ENCODE measurements at places on chromosomes 1 and 21.

DNA sequence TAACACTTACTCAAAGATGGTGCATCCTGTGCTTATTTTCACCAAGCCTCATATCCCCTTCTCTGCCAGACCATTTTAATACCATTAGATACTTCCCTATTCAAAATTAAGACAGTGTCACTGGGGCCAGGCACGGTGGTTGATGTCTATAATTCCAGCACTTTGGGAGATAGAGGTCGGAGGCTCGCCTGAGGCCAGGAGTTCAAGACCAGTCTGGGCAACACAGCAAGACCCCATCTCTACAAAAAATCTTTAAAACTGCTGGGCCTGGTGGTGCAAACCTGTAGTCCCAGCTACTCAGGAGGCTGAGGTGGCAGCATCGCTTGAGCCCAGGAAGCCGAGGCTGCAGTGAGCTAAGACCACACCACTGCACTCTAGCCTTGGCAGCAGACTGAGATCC lies 28.2 kb downstream of the APP start:
- peaks cover 9% of the 10 kb centered on the region for H3K36me3 ChIP-seq
- H3K27me3 ChIP-seq: no peaks in the 10 kb centered on the region
- no peak overlapping the region for H3K4me3 ChIP-seq
- DNase-seq: no peak
- H3K4me1 ChIP-seq: peaks cover 9% of the 10 kb centered on the region

- DNase-seq: no peak
- no peak overlapping the region for H3K4me3 ChIP-seq
- H3K27me3 ChIP-seq: no peaks in the 10 kb centered on the region
- H3K36me3 ChIP-seq: no peaks in the 10 kb centered on the region
These were observed 66.1 kb upstream of the BARHL2 start for GRCh38 chr1:90783181-90783580.

DNA sequence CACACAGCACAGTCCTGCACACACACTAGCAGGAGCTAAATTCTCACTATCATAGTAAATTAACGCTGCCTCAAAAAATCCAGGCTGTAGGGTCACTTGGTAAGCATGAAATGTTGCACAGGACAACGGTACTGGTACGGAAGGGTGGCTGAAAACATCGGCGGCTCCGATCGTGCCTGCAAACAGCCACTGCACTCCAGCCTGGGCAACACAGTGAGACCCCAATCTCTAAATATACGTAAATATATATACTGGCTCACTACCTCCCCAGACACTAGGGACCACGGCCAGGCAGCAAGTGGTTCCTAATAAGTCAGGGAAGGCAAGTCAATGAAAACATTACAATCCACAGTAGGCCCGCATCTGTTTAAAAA lies 44.3 kb downstream of the GLIS1 start:
- H3K27me3 ChIP-seq: peaks cover 2% of the 10 kb centered on the region
- no peaks in the 10 kb centered on the region for H3K4me1 ChIP-seq
- DNase-seq: no peak
- H3K36me3 ChIP-seq: no peaks in the 10 kb centered on the region
- no peak overlapping the region for H3K4me3 ChIP-seq

- no peaks in the 10 kb centered on the region for H3K4me1 ChIP-seq
- no peak overlapping the region for H3K27ac ChIP-seq
- H3K27me3 ChIP-seq: no peaks in the 10 kb centered on the region
- DNase-seq: no peak
These were observed 65.8 kb downstream of the TRIM11 start for GRCh38 chr1:228340686-228341449.

DNA sequence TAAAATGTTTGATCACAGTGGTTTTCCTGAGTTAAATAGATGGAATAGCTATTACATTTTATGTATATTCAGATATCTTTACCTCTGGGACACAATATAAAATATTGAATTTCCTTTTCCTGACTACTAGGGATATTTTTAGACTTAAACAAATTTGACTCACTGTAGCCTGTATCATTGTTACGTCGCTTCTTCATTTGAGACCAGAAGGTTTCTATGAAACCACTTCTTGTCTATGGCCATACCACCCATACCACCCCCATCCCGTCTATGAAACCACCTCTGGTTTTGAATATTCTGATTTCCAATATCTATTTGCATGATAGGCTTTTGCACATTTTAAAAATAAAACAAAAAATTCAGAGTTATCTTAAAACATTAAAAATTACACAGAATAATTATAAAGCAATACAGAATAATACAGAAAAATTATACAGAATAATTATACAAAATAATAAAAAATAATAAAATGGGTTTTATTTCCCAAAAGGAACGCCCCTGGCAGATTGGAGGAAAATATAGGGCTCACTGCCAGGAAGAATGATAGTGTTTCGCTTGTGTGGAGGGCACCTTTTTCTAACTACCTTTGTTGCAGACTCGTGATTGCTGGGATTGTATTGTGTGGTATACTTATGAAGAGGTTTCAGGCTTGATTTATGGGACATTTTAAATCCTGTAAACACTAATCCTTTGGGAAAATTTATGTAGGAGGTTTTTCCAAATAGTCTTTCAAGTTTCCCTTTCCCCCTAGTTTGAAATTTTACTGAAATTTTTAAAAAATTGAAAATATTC lies 4.7 kb downstream of the SPEN start:
- no peaks in the 10 kb centered on the region for H3K27me3 ChIP-seq
- H3K4me3 ChIP-seq: no peak overlapping the region
- DNase-seq: no peak
- peaks cover 32% of the 10 kb centered on the region for H3K36me3 ChIP-seq
- peaks cover 34% of the 10 kb centered on the region for H3K4me1 ChIP-seq

DNA sequence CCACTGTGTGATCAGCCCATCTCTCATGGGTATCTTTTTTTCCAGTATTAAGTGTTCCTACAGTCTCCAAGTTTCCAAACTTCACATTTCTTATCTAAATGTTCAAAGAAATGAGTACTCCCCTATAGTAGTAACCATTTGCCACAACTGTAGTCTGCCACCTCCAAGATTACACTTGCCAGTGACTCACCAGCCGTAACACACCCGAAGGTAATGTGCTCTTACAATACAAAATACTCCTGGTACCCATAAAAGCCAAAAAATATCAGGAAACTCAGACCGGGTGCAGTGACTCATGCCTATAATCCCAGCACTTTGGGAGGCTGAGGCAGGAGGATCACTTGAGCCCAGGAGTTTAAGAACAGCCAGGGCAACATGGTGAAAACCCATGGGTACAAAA lies 20.5 kb upstream of the ZNF496 start:
- H3K36me3 ChIP-seq: no peaks in the 10 kb centered on the region
- no peak overlapping the region for H3K4me3 ChIP-seq
- H3K27me3 ChIP-seq: peaks cover 3% of the 10 kb centered on the region
- no peaks in the 10 kb centered on the region for H3K4me1 ChIP-seq
- DNase-seq: no peak

DNA sequence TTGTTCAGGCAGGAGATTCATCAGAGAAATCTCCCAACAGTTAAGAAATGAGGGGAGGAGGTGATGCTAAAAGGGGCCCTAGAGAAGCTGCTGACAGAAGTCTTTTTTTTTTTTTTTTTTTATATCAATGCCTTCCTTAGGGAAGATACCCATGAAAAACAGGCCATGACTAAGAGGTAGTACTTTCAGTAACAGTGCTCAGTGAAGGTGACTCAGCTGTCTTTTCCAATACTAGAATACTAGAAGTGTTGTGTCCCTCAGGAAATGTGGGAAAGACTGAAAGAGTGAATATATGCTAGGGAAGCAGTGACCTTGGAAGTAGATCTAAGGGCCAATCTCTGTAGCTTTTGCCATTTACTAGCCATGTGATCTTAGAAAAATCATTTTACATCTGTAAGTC lies 52.4 kb upstream of the SLFNL1 start:
- H3K27ac ChIP-seq: no peak overlapping the region
- H3K4me1 ChIP-seq: no peaks in the 10 kb centered on the region
- H3K4me3 ChIP-seq: no peak overlapping the region
- peaks cover 11% of the 10 kb centered on the region for H3K36me3 ChIP-seq
- no peak for DNase-seq

DNA sequence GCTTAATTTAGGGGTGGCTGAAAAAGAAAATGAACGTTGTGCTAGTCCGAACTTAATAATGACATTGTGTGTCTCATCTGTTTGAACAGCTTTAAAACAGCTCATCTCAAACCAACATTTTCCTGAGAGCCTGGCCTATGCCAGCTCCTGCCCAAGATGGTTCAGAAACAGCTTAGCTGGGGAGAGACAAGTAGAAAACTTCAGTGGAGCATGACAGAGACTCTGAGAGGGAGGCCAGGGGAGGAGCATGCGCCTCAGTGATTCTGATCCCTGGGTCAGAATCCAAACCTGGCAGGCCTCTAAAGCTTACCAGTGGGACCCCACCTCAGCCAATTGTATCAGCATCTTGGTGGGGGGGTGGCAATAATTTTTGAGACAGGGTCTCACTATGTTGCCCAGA lies 99.3 kb downstream of the TAS1R2 start:
- no peak overlapping the region for H3K27ac ChIP-seq
- peaks cover 5% of the 10 kb centered on the region for H3K27me3 ChIP-seq
- no peaks in the 10 kb centered on the region for H3K4me1 ChIP-seq

GRCh38 chr1:200659269-200659668 lies 10.4 kb downstream of the DDX59 start:
- no peak for DNase-seq
- no peak overlapping the region for H3K27ac ChIP-seq
- H3K27me3 ChIP-seq: no peaks in the 10 kb centered on the region

- H3K4me3 ChIP-seq: no peak overlapping the region
- H3K4me1 ChIP-seq: peaks cover 8% of the 10 kb centered on the region
- H3K36me3 ChIP-seq: peaks cover 5% of the 10 kb centered on the region
- DNase-seq: no peak
- H3K27me3 ChIP-seq: peaks cover 1% of the 10 kb centered on the region
These were observed 118.1 kb upstream of the SGIP1 start for GRCh38 chr1:66415866-66416265.

DNA sequence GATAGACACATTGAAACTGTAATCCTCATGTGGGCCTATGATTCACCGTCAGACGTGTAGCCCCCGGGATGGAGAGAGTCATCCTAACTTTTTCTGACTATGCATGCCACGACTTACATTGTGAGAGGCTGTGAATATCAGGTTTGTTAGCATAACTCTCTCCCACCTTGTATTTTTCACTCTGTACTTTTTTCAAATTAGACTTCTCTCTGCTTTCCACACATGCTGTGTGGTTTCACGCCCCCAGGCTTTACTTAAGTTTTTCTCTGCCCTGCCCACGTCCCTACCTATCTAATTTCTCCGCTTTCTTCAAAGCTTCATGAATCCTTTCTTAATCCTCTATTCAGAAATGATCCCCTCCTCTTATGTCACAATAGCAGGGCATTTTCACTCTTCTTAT lies 3.4 kb upstream of the NCAM2 start:
- H3K27ac ChIP-seq: no peak overlapping the region
- H3K4me3 ChIP-seq: no peak overlapping the region
- H3K36me3 ChIP-seq: no peaks in the 10 kb centered on the region
- H3K27me3 ChIP-seq: peaks cover 24% of the 10 kb centered on the region

- H3K27ac ChIP-seq: no peak overlapping the region
- DNase-seq: peak; percentile 49
- H3K4me1 ChIP-seq: peaks cover 4% of the 10 kb centered on the region
- peaks cover 31% of the 10 kb centered on the region for H3K27me3 ChIP-seq
- no peaks in the 10 kb centered on the region for H3K36me3 ChIP-seq
- H3K4me3 ChIP-seq: no peak overlapping the region
These were observed 64.6 kb downstream of the UBIAD1 start for GRCh38 chr1:11337580-11338073.

Data from activated T-helper 2 cell treated with anti-CD3 and anti-CD28 coated beads, Interferon-gamma antibody, Interleukin-2, Interleukin-4, amounts not matched to agents 10 μg/mL and 5 μg/mL and 100 μg/mL, durations not matched to agents 14 hours and 24 hours and 36 hours (primary cell).